ENCODE measurements at places on chromosomes 2 and 18. TPM values are rescaled to one million over a fixed set of nuclear protein-coding genes. Genes with fewer than 3 reads are reported as not detected.

DNA sequence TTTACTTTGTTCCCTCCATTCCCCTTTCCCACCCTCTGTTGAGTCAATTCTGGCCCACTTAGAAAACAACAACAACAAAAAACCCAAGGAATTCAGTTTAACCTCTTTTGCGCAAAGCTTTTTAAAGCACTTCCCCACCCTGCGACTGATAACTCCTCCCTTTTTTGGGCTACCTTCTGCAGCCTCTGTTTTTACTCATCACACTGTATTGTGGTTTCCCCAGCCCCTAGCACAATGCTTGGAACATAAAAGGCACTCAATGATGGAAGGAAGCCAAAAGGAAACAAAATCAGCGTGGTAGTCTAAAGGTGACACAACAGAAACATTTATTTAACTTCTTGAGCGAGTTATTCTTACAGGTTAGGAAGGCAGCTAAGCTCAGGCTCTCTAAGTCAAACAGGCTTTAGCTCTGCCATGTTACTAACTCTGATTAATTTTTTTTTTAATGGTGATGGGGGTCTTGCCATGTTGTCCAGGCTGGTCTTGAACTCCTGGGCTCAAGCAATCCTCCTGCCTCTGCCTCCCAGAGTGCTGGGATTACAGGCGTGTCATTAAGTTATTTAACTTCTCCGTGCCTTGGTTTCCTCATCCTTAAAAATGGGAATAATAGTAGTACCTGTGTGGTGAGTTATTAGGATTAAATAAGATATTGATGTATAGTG is 1.3 kb downstream of the CEP68 start:
- no peak for DNase-seq

DNA sequence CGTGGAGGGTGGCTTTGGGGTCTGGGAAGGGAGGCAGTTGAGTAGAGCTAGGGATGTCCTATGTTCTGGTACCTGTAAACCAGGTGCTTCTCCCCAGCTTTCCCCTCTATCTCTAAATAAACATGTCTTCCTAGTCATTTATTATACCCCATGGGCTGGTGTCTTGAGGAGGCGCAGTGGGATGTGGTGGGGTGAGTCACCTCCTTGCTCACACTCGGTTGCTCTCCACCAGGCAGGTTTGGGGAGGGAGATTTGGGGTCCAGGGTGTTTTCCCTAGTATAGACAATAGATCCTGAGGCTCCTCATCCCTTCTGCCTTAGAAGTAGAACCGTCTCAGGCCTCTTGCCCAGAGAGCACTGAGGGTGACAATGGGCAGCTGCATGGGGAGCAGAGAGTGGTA is 5.1 kb downstream of the PSD4 start:
- no peak for DNase-seq

DNA sequence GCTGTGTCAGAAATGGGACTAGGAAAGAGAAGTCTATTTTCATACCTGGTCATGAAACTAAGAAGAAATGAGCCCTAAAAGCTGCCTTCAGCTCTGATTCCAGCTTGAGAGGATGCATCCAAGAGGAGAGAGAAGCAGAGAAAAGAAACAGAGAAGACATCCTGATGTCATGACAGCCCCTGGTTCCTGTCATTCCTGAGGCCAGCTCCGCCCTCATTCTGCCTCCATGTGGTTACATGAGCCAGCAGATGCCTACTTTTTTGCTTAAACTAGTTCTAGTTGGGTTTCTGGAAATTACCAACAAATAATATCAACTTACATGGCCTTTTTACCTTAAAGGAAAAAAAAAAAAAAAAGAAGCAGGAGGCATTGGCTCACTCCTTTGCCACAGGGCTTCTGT is 14.1 kb upstream of the ACKR3 start:
- no peak for DNase-seq

GRCh38 chr2:61196671-61197070 is 34.7 kb downstream of the C2orf74 start:
- DNase-seq = no peak

DNA sequence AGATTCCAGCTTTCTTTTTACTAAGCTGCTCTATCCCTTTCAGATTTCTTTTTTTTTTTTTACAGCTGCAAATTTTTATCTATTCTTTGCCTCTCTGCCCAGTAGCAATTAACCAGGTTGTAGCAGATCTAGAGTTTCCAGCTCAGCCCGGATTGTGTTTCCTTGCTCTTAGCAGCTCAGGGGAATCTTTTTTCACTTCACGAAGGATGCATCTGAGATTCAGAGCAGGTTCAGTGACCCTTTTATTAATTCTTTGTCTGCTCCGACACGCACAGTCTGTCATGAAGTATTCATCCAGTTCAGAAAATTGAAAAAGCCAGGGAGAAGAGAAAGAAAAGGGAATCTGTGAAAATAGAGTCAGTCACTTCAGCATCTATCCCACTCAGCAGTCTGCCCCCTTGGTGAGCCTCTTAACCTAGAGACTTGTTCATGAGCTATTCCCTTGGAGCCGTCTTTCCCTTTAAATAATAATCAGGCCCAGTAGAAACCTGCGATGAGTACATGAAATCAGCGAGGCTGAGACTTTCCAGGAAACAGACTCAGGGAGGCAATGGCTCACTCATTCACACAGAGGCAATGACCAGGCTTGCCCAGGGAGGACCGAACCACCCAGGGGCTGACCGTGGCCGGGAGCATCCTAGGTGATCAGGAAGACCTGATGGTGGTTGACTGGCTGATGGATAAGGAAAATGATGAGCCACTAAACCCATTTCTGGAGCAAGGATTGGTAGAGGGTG is 103.4 kb upstream of the ITGA6 start:
- DNase-seq = no peak

Gene SERPINB3
- not detected for total RNA-seq

DNA sequence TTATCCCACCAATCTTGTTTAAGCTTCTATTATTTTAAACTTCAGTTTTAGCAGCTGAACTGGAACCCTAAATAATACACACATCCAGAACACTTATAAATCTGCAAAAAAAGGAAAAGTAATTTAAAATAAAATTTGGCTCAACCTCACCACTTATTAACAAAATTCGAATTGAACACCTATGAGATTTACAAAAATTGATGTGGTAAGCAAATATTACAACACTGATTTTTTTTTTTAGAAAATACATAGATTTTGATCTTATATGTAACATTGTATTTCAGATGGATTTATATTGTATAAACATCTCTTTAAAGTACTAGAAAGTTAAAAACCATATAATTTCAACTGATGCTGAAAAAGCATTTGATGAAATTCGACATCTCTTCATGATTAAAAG is 81.3 kb upstream of the DYNAP start:
- DNase-seq = no peak

Gene ZSWIM2
- not detected for total RNA-seq

Gene TPO
- 10.0 TPM for total RNA-seq

DNA sequence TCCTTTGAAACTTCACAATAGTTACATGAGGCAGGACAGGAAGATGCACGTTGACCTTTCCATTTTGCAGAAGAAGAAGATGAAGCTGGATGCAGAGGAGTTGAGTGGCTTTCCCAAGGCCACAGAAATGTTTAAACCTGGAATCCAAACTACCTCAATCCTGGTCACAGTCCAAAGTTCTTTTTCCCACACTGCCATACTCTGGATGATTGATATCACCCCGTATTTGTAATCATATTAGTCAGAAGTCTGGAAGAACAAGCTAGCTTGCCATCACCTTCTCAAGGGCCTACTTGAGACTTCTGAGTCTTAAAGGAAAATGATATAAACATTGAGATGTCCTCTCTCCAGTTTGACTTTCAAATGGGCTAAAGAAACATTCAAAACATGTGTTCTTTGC is 190.1 kb downstream of the LNPK start:
- no peak for DNase-seq

GRCh38 chr18:27750014-27750413 is 426.9 kb downstream of the CDH2 start:
- no peak for DNase-seq

Gene IL36G
- total RNA-seq = not detected

Gene NXPH2
- total RNA-seq = not detected

- DNase-seq = no peak
Measured at GRCh38 chr2:219508971-219509779, 5.1 kb upstream of the ASIC4 start.

Gene MAP2
- total RNA-seq = 3.4 TPM

DNA sequence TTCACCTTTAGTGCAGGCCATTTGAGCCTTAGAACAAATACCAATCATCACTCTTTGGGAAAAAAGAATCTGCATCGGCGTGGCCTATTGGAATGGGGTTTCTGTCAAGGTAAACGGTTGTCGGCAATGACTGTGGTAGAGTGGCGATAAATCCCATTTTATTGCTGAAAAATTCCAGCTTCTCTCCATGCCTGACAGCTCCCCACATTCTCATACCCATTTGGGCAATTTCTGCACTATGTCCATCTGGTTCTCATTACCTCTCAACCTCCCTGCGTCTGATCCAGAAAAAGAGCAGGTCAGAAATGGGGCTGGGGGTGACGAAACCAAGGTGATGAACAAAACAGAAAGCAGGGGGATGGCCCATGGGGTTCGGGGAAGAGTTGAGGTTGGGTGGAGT is 254.0 kb downstream of the MEIS1 start:
- DNase-seq = no peak

Gene ANO7
- 1.1 TPM for total RNA-seq

Gene MYL1
- total RNA-seq = not detected

- DNase-seq = no peak
Measured at GRCh38 chr2:9975805-9976447, 24.4 kb downstream of the GRHL1 start.

DNA sequence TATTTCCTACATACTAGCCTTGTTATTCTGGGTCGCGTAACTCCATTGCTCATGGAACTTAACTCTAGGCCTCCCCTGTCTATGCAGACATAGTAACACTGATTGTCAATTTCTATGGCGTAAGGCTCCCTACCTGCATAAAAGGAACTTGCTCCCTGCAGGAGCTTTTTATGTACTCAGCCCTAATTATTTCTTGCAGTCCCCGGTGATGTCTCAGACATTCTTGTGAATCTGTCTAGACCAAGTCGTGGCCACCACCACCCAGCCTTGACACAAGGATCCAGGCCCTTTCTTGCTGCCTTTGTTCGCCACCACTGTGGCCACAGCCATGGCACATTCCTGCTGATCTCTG is 189.5 kb upstream of the CTAGE1 start:
- no peak for DNase-seq

Gene IL1A
- total RNA-seq = not detected

DNA sequence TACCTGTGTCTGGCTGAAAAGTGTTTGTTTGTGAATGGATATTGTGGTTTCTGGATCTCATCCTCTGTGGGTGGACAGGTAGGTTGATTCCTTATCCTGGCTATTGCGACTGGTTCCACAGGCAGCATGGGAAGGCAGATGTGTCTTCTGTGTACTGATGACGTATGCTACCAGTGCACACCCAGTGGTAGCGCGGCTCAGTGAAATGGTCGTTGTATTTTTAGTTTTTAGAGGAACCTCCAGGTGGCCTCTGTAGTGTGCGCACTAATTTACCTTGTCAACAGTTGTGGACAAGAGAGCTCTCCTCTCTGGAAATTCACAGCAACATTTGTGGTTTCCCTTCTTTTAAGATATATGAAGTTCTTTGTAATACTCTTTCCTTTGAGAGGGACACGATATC is 52.5 kb downstream of the CCDC74A start:
- no peak for DNase-seq

Gene SH2D6
- not detected for total RNA-seq

- peak; percentile 84 for DNase-seq
Measured at GRCh38 chr2:99691926-99692325, 202.1 kb upstream of the REV1 start.

GRCh38 chr2:88770016-88770415 is 78.5 kb downstream of the RPIA start:
- DNase-seq = no peak

DNA sequence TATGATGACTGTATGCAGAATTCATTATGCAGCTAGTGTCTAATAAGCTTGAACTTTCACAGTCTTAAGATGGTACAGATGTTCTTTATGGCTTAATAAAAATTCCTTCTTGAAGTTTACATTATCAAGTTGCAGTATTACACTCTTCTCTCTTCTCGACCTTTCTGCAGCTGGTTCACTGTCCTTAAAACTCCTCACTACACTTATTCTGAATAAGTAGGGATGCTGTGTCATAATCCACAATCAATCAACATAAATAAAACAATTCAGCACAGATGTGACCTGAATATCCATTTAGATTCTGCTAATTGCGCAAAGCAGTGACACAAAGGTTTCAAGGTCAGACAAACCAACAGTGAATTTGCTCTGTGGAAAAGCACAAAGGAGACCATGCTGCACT is 356.8 kb downstream of the SUCLG1 start:
- no peak for DNase-seq

GRCh38 chr2:109139865-109140396 is 10.9 kb downstream of the SH3RF3 start:
- DNase-seq = no peak

DNA sequence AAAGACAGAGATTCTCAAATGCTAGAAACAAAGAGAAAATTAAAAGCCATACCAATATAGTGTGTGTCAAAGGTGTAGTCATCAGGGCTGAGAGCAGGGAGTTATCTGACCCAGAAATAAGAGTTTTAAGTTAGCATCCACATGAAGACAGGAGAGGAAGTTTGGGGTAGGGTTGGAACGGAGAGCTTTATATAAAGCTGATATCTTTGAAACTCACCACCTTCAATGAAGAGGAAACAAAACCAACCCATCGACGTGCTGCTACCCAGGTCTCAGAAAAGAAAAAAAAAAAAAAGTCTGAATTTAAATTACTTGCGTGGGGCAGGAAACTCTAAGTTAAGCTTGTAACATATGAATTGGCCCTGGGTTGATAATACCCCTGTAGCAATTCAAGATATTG is 42.4 kb downstream of the ARL4C start:
- DNase-seq = no peak

- no peak for DNase-seq
Measured at GRCh38 chr2:63408530-63408929, 179.7 kb downstream of the WDPCP start.

GRCh38 chr2:98736464-98736889 is 5.5 kb upstream of the MGAT4A start:
- DNase-seq = no peak

GRCh38 chr2:11446733-11447248 is 19.2 kb downstream of the E2F6 start:
- peak; percentile 33 for DNase-seq

DNA sequence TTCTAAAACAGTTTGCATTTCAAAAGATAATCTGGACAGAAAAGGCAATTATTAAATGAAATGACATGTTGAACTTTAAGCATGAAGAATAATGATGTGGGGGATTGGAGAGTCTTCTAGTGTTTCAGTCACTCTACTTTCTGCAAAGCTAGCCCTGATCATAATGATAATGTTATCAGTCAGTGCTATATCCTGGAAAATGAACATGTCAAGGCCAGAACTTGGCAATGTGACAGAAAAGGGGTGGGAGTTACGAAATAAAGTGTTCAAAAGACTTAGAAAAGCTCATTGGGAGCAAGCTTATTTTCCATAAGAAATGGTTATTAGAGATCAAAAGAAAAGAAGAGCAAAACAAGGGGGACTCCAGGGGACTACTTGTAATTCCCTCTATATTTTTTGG is 288.5 kb upstream of the SLC8A1 start:
- no peak for DNase-seq

Gene RAB27B
- 0.10 TPM for total RNA-seq

GRCh38 chr2:145739681-145740080 is 1219.8 kb upstream of the ZEB2 start:
- DNase-seq = no peak

Gene RIT2
- total RNA-seq = not detected

Gene RAX
- total RNA-seq = not detected

- no peak for DNase-seq
Measured at GRCh38 chr2:157413326-157414035, 30.4 kb downstream of the CYTIP start.

Measured in left ventricle myocardium superior (tissue), 1 donor.